ENCODE measurements at places on chromosomes 5 and 9.

DNA sequence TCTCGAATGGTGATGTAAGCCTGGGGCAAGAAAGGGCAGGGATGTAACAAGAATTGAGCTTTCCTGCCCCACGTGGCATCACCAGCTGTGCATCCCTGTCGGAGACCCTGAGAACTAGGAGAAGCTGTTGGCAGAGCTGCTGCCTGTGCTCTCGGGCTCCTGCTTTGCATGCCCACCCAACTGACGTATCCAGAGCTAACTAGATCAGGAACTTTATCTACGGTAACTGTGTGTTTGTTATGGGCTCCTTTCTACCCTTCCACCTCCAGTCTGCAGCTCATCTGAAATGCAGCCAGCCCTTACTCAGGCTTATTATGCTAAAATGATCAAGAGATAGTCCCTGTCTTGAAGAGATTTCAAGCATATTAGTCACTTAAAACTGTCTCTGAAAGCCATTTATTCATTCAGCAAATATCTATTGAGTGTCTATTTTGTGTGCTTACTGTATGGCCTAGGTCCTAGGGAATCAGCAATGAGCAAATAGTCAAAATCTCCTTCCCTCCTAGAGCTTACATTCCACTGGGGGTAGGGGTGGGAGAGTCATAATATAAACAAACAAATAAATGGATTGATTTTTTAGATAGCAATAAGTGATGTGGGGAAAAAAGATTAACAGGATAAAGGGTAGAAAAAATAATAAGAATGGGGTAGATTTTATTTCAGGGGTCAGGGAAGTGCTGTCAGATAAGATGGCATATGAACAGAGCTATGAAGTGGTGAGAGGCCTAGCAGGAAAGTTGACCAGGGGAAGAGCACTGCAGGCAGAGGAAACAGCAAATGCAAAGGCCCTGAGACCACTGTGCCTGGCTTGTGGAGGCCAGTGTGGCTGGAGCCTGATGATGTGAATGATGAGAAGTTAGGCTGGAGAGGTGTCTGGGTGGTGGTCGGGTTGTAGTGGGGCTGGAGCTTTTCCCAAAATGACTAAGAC is 118.2 kb downstream of the GALNT10 start:
- H3K27ac ChIP-seq = no peak overlapping the region
- H3K4me1 ChIP-seq = peaks cover 3% of the 10 kb centered on the region

- no peaks in the 10 kb centered on the region for H3K4me1 ChIP-seq
- DNase-seq = no peak
- peaks cover 23% of the 10 kb centered on the region for H3K36me3 ChIP-seq
- H3K4me3 ChIP-seq = no peak overlapping the region
These were observed 75.4 kb downstream of the UHRF2 start for GRCh38 chr9:6488395-6488794.

- H3K27me3 ChIP-seq = peaks cover 7% of the 10 kb centered on the region
- no peak overlapping the region for H3K4me3 ChIP-seq
- no peak overlapping the region for H3K27ac ChIP-seq
- no peaks in the 10 kb centered on the region for H3K36me3 ChIP-seq
- DNase-seq = no peak
- no peaks in the 10 kb centered on the region for H3K4me1 ChIP-seq
These were observed 2022.1 kb upstream of the ACO1 start for GRCh38 chr9:30362373-30362772.

GRCh38 chr5:57482671-57483106 is at the start of gene ACTBL2:
Gene ACTBL2, minus strand, starts transcription at chr5:57482811. Its CDS starts 104 bp downstream, at chr5:57482707.
- H3K27ac ChIP-seq = no peak within 1 kb of the TSS
- peaks cover 29% of the 10 kb centered on the region for H3K4me1 ChIP-seq
- H3K36me3 ChIP-seq = no peaks in the 10 kb centered on the region
- no peak within 1 kb of the TSS for H3K4me3 ChIP-seq

- no peaks in the 10 kb centered on the region for H3K27me3 ChIP-seq
- H3K4me3 ChIP-seq = no peak overlapping the region
- no peak overlapping the region for H3K27ac ChIP-seq
- peaks cover 12% of the 10 kb centered on the region for H3K4me1 ChIP-seq
- DNase-seq = no peak
These were observed 546.4 kb upstream of the ARRDC3 start for GRCh38 chr5:91929522-91929817.

- H3K36me3 ChIP-seq = peaks cover 12% of the 10 kb centered on the region
- H3K27ac ChIP-seq = no peak overlapping the region
- no peak overlapping the region for H3K4me3 ChIP-seq
- H3K4me1 ChIP-seq = peaks cover 5% of the 10 kb centered on the region
- no peak for DNase-seq
- H3K27me3 ChIP-seq = no peaks in the 10 kb centered on the region
These were observed 25.2 kb downstream of the TGFBR1 start for GRCh38 chr9:99130069-99130468.

DNA sequence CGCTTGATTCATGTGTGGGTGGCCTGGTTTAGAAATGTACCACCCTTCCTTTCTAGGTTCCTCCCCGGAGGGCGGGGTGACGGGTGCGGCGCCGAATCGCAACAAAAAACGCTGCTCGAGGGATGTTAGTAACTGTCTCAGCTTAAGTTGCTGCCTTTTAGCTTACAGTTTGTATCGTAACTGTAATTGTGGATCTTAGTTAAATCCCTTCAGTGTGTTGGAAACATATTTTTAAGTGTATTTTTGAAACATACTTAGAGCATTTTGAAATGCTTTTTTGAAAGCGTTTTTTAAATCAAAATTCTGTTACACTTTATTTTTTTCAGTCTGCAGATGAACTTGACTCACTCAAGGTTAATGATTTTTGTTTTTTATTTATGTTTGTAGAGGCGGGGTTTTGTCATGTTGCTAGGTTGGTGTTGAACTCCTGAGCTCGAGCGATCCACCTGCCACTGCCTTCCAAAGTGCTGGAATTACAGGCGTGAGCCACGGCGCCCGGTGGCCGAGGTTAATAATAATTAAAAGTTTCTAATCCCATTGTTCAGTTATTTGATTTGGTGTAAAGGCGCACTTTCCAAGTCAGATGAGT is 997 bp upstream of the CHD1 start:
- H3K4me1 ChIP-seq = peaks cover 27% of the 10 kb centered on the region
- peaks cover 3% of the 10 kb centered on the region for H3K36me3 ChIP-seq
- no peaks in the 10 kb centered on the region for H3K27me3 ChIP-seq

GRCh38 chr5:144191998-144192397 is 21.3 kb downstream of the KCTD16 start:
- no peaks in the 10 kb centered on the region for H3K36me3 ChIP-seq
- no peak for DNase-seq
- H3K4me3 ChIP-seq = no peak overlapping the region
- no peak overlapping the region for H3K27ac ChIP-seq
- H3K4me1 ChIP-seq = peaks cover 38% of the 10 kb centered on the region
- H3K27me3 ChIP-seq = peaks cover 15% of the 10 kb centered on the region

- no peak overlapping the region for H3K4me3 ChIP-seq
- H3K36me3 ChIP-seq = peaks cover 1% of the 10 kb centered on the region
- H3K27ac ChIP-seq = no peak overlapping the region
- peaks cover 35% of the 10 kb centered on the region for H3K4me1 ChIP-seq
- H3K27me3 ChIP-seq = peaks cover 2% of the 10 kb centered on the region
These were observed 13.1 kb downstream of the SPRY4 start for GRCh38 chr5:142311725-142312124.

DNA sequence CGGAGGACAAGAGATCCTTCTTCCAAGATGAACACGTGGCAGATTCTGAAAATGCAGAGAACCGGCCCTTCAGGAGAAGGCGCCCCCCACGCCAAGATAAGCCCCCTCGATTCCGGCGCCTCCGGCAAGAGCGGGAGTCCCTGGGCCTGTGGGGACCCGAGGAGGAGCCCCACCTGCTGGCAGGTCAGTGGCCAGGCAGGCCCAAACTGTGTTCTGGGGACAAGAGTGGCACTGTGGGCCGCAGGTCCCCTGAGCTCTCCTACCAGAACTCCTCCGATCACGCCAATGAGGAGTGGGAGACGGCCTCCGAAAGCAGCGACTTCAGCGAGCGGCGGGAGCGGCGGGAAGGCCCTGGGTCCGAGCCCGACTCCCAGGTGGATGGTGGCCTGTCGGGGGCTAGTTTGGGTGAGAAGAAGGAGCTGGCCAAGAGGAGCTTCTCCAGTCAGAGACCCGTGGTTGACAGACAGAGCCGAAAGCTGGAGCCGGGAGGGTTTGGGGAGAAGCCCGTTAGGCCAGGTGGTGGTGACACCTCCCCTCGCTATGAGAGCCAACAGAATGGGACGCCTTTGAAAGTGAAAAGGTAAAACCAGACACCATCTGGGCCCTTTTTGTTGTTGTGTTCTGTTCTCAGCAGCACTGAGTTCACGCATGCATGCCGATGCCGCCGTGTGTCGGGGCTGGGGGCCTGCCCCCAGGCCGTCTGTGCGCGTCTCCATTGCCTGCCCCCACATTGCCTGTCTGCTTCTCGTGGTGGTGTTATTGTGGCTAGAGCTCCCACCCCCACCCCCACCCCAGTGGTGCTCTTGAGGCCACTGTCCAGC is 26.6 kb upstream of the POMT1 start:
- no peak overlapping the region for H3K27ac ChIP-seq
- H3K27me3 ChIP-seq = no peaks in the 10 kb centered on the region
- H3K4me3 ChIP-seq = no peak overlapping the region
- DNase-seq = no peak

Measured in mesothelial cell of epicardium (in vitro differentiated cells).